ENCODE measurements at places on chromosomes 4 and X.

GRCh38 chr4:76883147-76883546 lies 14.8 kb downstream of the SOWAHB start:
- no peak for DNase-seq

- no peak for DNase-seq
Measured at GRCh38 chrX:17024886-17025285, 78.4 kb downstream of the REPS2 start.

DNA sequence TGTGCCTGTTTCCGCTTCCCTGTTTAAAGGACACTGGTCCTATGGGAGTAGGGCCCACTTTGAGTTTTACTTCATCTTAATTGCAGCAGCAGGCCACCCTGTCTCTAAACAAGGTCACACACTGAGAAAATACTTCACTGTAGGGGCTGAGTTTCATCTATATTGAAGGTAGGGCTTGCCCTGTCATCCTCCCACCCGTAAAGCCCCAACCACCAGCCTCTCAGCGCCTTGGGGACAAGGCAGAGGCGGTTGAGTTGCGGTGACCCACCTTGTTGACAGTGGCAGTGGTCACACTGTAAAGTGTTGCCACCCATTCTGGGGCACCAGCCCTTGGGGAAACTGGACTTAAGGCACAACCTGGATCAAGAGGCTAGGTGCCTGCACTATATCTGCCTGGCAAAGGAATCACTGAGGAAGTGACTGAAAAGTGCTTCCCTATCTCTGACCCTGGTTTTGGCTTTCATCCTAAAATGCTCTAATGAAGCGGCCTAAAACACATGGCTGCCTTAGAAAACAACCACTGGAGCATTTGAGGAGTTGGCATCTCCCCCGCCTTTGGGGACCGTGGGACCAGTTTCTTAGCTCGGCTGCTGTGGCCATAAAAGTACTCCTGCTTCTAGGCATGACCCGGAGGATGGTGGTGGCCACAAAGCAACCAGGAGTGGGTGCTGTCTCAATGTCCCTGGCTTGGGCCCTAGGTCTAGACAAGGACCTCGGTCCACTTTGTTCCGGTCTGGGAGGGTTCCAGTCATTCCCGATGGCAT lies 7.8 kb upstream of the WDR1 start:
- DNase-seq: no peak

GRCh38 chr4:156992943-156993342 lies 21.3 kb upstream of the PDGFC start:
- DNase-seq: no peak

- no peak for DNase-seq
Measured at GRCh38 chr4:37597034-37597433, 89.1 kb downstream of the RELL1 start.
